HCT116 (cell line): ENCODE measurements at places on chromosomes 16 and 17.

GRCh38 chr17:60510031-60510430 is 16.0 kb downstream of the APPBP2 start:
- no peak for DNase-seq

DNA sequence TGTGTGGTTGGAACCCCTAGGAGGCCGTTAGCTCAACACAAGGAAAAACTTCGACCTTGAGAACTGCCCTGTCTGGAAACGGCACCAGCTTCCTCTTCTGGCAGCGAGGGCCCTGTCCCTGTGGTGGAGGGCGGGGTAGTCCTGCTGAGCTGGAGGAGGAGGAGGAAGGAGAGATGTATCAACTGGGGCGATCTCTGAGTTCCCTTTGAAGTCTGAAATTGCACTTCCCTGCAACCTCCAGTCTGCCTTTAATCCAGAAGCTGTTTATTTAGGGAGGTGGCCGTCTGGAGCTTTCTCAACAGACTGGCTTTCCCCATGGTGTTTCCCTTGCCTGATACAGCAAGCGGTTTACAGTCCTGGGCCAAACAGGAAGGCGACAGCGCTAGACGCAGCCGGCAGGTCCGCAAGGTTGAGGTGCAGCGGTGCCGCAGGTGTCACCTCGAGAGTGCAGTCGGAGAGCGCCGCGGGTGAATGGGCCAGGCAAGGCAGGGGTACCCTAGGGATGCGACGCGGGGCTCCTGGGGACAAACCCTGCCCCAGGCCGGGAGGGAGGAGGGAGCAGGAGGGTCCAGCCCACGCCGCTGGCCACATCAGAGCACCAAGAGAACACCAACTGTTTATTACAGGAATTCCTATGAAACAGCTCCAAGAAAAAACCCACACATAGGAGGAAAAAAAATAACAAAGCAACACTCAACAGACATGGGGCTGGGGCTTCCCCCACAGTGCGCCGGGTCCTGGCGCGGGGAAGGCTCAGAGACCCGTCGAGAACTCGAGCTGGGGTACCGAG is 11.4 kb upstream of the MRPS23 start:
- DNase-seq: peak; percentile 75

DNA sequence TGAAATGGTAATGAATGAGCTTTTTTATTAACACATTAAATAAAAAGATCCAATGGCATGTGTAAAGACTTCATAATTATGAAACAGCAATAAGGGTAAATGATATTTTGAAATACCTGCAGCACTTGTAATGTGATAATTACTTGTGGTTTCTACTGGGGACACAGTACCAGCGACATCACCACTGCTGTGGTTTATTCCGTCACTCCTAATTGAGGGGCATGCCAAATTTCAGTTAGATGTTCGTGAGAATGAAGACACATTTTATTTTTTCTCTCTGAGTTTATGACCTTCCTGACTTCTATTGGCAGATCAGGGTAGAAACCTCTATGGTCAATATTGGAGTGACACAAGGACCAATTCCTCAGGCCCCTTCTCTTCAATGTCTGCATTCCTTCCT is 131.9 kb upstream of the XYLT1 start:
- DNase-seq: no peak

- no peak for DNase-seq
Measured at GRCh38 chr16:81716478-81717225, 62.4 kb upstream of the PLCG2 start.

GRCh38 chr17:74053712-74054078 is 149.8 kb upstream of the RPL38 start:
- no peak for DNase-seq

DNA sequence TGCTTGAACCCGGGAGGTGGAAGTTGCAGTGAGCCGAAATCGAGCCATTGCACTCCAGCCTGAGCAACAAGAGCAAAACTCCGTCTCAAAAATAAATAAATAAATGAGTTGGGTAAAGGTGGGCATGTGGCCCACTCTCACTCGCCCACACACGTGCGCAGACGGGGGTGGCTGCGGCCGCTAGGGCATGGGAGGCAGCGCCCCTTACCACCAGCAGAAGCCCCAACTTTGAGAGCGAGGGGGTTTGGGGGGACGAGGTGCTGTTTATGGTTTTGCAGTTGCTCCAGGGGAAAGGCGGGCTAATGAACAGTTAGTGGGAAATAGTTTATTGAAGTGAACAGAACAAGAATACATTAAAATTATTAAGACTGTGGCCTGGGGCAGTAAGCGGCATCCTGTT is 14.9 kb upstream of the RBFOX3 start:
- no peak for DNase-seq
